ENCODE measurements at places on chromosomes 6 and 20. TPM values are rescaled to one million over a fixed set of nuclear protein-coding genes. Genes with fewer than 3 reads are reported as not detected.

SIRPB1 gene
- total RNA-seq = 8.6 TPM

TAAR9 gene
- not detected for total RNA-seq

ZNF133 gene
- total RNA-seq = 4.1 TPM

FAXC gene
- not detected for total RNA-seq

HCRTR2 gene
- total RNA-seq = not detected

DYNLT2 gene
- total RNA-seq = 4.1 TPM

ARMH2 gene
- not detected for total RNA-seq

C4B gene
- 4.0 TPM for total RNA-seq

IPCEF1 gene
- total RNA-seq = 96.8 TPM

PTCRA gene
- total RNA-seq = not detected

CAGE1 gene
- 0.38 TPM for total RNA-seq

EDN3 gene
- total RNA-seq = 1.0 TPM

FILIP1 gene
- total RNA-seq = 0.06 TPM

SLC26A8 gene
- not detected for total RNA-seq

OXT gene
- total RNA-seq = 1.6 TPM

EPHA7 gene
- total RNA-seq = not detected

TUBB2B gene
- total RNA-seq = not detected

BTN1A1 gene
- not detected for total RNA-seq

SEMG1 gene
- not detected for total RNA-seq

C20orf141 gene
- total RNA-seq = not detected

RAB44 gene
- total RNA-seq = 0.22 TPM

WFDC13 gene
- total RNA-seq = not detected

PAX1 gene
- total RNA-seq = not detected

SCRT2 gene
- total RNA-seq = not detected

TULP4 gene
- total RNA-seq = 68.2 TPM

PLG gene
- not detected for total RNA-seq
